ENCODE measurements at places on chromosomes 6 and 20.

DNA sequence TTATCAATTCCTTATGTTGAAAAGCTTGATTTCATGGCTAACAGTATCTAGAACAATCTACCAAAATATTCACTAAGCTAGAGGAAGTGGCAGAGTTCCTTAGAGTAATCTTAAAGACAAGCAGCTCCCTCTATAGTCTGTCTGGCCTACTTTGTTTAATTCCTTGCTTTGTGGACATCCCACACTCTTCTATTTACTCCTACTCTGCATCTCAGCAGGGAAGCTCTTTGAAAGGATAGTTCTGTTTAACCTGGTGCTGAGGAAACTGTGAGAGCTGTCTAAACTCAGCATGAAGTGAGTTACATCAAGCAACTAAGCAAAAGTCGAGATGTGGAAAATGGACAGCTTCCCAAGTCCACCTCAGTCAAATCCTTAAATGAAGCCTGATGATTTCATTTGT lies 4.3 kb downstream of the REV3L start:
- DNase-seq: no peak

DNA sequence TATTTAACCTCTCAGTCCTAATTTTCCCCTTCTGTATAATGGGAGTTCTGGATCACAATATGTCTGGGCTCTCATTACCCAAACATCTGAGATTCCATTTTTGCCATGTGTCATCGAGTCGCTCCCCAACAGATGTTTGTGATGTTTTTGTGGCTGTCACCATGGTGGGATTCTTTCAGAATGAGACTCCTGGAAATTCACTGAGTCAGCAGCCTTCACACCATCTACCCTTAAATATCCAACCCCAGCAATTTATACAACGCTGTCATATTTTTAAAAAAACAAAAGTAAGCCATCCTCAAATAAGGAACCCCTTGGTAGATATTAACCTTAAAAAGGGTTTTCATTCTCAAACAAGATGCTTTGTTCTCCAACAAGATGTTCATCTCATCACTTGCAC lies 20.9 kb downstream of the NRSN1 start:
- DNase-seq: no peak

DNA sequence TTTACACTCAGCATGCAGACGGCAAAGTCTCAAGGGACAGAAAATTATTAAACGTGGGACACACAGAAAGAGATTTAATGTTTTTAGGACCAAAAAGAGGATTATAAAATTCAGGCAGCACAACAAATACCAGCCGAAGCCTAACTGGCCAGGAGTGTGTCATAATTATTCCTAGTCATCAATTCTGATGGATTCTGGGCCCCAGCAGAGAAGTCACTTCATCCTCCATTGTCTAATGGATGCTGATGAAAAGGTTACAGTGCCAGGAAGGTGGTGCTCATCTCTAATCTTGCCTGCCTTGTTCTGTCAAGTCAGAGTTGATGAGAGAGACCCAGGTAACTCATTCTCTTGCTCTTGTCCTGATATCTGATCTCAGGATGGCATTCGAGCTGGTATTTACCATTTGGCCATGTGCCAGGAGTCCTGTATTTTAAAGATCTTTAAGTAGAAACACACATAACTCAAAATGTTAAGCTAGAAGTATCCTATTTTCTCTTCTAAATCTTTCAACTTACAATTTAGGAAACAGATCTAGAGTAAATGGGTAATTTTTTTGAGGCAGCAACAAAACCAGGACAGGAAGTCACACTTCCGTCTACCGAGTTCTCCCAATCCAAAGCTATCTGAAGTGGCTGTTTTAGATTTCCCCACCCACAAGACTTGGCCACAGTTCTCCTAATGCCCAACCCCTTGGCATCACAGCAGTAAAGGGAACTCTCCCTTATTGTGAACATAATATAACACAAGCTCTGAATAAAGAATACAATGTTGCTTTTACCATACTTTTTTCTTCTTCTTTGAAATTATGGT lies 50.0 kb downstream of the ADAT2 start:
- no peak for DNase-seq

- no peak for DNase-seq
These were observed 116.5 kb upstream of the EDN1 start for GRCh38 chr6:12173661-12174060.

- DNase-seq: no peak
These were observed 14.4 kb downstream of the DACT2 start for GRCh38 chr6:168305096-168305749.

GRCh38 chr6:148653138-148653776 lies 93.6 kb upstream of the UST start:
- DNase-seq: no peak

DNA sequence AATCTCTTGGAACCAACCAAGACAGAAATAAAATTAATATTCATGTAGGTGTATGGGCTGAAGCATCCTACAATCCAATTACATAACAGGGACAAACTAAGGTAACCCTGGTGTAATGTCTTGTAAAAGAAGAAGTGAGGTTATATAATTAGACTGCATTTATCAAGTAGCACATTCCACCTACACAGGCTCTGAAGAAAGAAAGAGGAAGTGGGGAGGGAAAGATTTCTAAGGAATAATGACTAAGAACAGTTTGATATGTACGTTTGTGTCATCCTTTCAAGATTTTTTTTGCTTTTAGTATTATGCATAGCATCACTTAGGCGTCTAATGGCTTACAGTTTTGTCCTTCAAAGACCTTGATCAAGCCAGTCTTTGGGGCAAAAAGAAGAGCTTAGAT lies 139.7 kb downstream of the PLCB1 start:
- no peak for DNase-seq

- no peak for DNase-seq
These were observed 35.0 kb downstream of the LY86 start for GRCh38 chr6:6623553-6623952.

- no peak for DNase-seq
These were observed 21.7 kb upstream of the IL17A start for GRCh38 chr6:52164319-52165094.

Measured in stimulated activated CD8-positive, alpha-beta memory T cell treated with anti-CD3 and anti-CD28 coated beads, Interleukin-12 subunit alpha, Interleukin-12 subunit beta, amount 100 ng/mL, for 4 hours (primary cell).